Left lung (tissue), 14 donors: ENCODE measurements at places on chromosomes 12 and 14. TPM values are rescaled to one million over a fixed set of nuclear protein-coding genes. Genes with fewer than 3 reads are reported as not detected.

The ANG gene
- total RNA-seq: 11.0 TPM

- no peaks in the 10 kb centered on the region for H3K27me3 ChIP-seq
- H3K4me3 ChIP-seq: no peak overlapping the region
- H3K4me1 ChIP-seq: no peaks in the 10 kb centered on the region
- peak; percentile 74 for DNase-seq
- no peak overlapping the region for H3K27ac ChIP-seq
- no peaks in the 10 kb centered on the region for H3K36me3 ChIP-seq
These were observed 14.3 kb upstream of the ARMH4 start for GRCh38 chr14:58166005-58166983.

DNA sequence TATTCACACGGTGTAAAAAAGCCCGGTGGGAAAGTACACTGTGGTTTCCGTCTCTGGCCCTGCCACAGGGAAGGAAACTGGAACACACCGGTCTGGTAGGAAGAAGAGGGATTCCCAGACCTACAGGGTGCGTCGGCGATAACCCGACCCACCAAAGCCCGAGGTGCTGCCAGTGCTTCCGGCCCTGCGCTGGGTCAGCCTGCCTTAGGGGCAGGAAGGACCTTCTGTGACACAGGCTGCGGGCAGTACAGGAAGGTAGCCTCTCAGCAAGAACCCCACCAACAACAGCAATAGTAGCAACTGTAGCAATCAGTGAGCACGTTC is 169.5 kb upstream of the FKBP4 start:
- no peak overlapping the region for H3K4me3 ChIP-seq
- no peak for DNase-seq
- H3K36me3 ChIP-seq: no peaks in the 10 kb centered on the region
- no peaks in the 10 kb centered on the region for H3K27me3 ChIP-seq
- no peak overlapping the region for H3K27ac ChIP-seq

GRCh38 chr14:98847521-98848468 is 424.2 kb downstream of the BCL11B start:
- no peaks in the 10 kb centered on the region for H3K4me1 ChIP-seq
- H3K4me3 ChIP-seq: no peak overlapping the region
- no peaks in the 10 kb centered on the region for H3K36me3 ChIP-seq
- no peaks in the 10 kb centered on the region for H3K27me3 ChIP-seq
- no peak overlapping the region for H3K27ac ChIP-seq

- no peak overlapping the region for H3K4me3 ChIP-seq
- DNase-seq: no peak
- no peaks in the 10 kb centered on the region for H3K27me3 ChIP-seq
These were observed 1.6 kb upstream of the SLC6A13 start for GRCh38 chr12:264269-264668.
